ENCODE measurements at places on chromosomes 2 and 18.

DNA sequence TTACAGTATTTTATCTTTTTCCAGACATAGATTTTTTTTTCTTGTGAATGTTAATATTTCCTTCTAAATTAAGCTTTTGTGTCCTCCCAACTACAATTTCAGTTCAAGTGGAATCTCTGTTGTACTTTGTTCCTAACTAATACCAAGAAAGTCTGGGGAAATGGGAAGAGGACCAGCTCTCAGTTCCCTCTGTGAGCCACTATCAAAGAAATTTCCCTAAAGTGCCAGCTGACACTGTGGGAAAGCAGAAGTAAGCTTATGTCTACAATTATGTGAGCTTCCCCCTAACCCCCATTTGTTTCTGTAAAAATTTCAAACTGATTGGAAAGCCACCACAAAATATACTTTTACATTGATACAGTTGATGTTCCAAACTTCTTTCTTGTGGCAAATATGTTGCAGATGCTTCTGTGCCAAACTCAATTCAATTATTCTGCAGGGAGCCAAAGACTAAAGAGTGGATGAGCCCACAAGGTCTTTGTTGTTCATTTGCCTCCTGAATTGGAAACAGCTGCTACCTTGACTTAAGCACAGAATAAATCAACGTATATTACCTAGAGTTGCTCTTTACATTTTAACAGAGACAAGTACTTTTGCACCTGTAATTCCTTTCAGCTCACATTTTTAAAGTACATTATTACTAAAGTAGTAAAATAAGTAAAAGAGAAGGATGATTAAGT, 306.6 kb downstream of the PTH2R start:
- no peak for DNase-seq

DNA sequence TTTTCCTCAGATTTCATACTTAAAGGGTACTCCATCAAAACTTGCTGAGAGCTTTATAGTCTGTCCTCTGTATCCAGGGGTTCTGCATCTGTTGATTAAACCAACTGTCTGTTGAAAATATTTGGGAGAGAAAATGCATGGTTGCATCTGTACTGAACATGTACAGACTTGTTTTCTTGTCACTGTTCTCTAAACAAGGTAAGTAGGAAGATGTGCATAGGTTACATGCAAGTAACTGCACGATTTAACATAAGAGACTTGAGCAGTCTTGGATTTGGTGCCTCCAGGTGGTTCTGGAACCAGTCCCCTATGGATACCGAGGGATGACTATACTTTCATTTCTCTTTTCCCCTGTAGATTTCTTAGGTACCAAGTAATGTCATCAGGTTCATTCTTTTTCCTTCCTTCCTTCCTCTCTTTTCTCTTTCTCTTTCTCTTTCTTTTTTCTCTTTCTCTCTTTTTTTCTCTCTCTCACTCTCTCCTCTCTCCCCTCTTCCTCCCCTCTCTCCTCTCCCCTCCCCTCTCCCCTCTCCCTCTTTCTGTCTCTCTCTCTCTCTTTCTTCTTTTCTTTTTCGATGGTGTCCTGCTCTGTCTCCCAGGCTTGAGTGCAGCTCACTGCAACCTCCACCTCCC, 23.2 kb downstream of the ADNP2 start:
- DNase-seq: no peak

DNA sequence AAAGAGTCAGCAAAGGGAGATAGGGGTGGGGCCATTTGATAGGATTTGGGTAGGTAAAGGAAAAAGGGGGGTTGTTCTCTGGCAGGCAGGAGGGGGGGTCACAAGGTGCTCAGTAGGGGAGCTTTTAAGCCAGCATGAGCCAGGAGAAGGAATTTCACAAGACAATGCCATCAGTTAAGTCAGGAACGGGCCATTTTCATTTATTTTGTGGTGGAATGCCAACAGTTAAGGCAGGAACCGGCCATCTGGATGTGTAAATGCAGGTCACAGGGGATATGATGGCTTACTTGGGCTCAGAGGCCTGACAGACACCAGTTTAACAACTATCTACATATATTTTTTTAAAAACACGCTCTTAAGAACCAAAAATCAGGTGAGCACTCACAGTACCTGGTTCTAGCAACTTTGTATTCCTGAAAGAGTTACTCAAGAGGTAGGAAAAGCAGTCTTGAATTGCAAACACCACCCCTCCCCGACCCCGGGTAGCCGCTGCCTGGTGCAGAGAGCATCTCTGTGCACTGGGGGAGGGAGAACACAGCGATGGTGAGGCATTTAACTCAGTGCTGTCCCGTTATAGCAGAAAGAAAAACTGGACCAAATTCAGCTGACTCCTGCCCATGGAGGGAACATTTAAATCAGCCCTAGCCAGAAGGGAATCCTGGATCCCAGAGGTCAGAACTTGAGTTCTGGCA, 414.5 kb upstream of the KLHL29 start:
- no peak for DNase-seq

DNA sequence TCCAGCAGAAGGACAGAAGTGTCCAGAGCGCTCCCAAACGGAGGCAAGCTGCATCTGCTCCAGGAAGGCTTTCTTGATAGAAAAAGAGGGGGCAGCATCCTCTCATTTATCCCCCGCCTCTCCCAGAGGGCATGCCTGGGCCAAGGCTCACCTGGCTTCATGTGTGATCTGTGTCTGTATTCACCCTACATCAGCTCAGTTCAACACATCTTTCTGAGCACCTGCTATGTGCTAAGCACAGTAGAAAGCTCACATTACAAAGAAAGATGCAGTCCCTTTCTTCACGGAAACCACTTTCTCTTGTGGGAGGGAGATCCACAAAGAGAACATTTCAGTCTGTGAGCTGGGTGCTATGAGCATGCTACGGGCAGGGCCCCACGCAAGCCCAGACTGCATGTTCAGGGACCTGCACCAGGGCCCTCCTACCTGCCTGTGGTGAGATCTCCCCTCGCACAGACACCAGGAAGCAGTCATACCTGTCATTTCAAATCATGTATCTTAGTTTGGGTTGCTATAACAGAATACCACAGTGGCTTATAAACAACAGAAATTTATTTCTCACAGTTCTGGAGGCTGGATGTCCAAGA, 90.7 kb downstream of the PDCL3 start:
- no peak for DNase-seq

DNA sequence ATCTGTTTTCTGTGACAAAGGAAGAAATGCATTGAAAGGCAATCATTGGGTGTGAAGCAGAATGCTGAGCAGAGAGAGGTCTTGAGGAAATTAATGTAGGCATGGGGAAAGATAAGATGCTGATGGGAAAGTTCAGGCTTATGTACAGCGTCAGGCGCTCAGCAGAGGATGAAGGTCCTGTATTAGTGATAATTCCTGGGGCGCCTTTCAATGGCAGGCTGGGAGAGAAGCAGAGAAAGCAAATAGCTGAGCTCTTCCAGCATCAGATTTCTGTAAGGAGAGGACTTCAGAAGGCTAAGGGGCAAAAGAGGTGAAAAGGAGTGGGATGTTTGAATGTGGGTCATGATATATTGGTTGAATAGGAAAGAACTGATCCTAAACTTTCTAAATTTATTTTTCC, 129.8 kb downstream of the HNMT start:
- no peak for DNase-seq

DNA sequence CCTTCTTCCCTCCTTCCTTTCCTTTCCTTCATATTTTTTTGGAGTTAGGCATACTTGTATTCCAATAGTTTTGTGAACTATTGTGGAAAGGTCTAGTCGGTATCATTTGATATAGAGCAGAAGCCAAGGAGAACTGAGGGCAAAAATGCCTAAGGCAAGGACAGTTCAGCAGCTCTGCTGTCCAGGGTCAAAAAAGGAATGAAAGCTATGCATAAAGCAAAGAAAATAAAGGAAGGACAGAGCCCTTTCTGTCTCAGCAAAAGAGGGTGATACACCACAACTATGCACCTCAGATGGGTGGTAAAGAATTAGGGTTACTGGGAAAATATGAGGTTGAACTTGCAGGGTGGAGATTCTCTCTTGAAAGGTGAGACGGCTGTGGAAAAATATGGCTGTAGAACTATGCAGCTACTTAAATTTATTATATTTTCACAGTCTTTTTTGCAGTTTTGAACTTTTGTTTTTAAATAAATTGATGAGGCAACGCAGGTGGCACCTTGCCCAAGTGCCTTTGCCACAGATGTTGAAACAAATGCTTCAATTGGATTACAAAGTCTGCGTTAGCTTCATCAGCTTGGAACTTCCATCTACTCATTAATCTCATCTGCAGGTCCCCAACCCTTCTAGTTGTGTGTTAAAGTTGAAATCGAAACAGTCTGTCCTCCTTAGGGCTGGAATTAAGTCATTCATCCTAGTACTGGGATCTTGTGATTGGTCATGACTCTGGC, 20.8 kb downstream of the LHCGR start:
- peak; percentile 34 for DNase-seq

- DNase-seq: no peak
Observed at GRCh38 chr2:61620244-61621159, 82.3 kb upstream of the XPO1 start.

GRCh38 chr2:123688231-123688940, 336.7 kb upstream of the CNTNAP5 start:
- DNase-seq: no peak

GRCh38 chr2:161625996-161626395, 1.8 kb downstream of the SLC4A10 start:
- no peak for DNase-seq

- no peak for DNase-seq
Observed at GRCh38 chr18:74396171-74397169, 60.6 kb downstream of the DIPK1C start.

- no peak for DNase-seq
Observed at GRCh38 chr2:197399887-197400540, 34.8 kb downstream of the SF3B1 start.

- DNase-seq: no peak
Observed at GRCh38 chr2:120489023-120489422, 143.1 kb downstream of the INHBB start.

- no peak for DNase-seq
Observed at GRCh38 chr2:145284551-145284950, 764.6 kb upstream of the ZEB2 start.

DNA sequence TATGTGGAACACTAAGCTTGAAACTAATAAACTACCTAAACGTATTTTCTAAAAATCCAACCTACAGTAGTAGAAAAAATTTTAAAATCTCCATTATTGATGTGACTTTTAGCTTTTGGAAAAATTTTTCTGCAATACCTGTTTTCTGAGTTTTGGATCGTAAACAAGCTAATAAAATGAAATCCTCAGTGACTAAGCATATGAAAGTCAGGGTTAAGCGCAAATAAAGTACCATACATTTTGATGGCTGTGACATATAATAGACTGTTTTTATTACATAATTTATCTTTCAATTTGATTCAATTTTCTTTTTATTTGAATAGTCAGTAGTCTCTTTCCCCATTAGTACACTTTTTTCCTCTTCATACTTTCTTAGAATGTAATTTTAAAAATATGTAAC, 683.6 kb downstream of the NUP35 start:
- no peak for DNase-seq

DNA sequence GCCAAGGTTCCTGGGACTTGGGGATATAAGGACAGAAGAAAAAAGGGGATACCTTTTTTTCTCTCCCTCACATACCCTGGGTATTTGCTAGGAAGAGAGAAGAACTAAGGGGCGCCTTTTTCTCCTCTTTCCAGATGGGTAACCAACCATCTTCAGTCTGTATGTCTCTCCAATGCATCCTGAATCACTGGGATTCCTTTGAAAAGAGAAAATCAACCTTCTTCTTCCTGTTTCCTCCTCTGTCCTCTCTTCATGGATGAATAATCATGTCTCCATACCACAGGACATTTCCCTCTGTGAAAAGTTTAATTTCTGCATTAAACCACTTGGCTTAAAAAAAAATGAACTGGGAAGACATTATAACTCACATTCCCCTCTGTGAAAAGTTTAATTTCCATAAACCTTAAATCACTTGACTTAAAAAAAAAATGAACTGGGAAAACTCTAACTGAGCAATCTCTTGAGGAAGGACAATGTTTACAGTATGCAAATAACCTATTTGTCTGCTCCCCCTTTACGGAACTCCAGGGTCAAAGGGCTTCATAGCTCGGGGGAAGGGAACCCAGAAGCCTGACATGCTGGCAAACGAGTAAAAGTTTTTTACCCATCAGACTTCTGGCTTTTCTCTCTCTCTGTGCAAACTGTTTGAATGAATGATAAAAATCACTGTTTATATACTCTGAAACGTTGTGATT, 56.7 kb upstream of the FAM98A start:
- DNase-seq: no peak

- DNase-seq: no peak
Observed at GRCh38 chr2:719734-720133, 42.5 kb upstream of the TMEM18 start.

GRCh38 chr2:58762176-58762781, 521.2 kb upstream of the FANCL start:
- peak; percentile 6 for DNase-seq

DNA sequence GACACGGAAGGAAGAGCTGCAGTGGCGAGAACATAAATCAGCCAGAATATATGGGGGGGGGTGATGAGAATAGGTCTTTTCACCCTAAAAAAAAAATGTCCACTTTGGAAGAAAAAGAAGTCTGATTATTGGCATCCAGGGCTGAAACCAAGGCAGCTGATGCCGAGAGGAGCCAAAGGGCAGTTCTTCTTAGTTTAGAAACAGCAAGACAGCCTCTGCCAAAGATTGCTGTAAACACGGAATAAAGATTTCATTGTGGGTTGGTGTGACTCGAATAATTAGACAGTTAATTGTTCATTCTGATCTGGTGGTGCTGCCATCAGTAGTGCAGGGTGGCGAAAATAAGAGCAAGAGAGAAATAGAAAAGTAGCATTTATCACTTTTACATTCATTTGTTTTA, 3.5 kb downstream of the CDH20 start:
- no peak for DNase-seq

GRCh38 chr18:48454261-48454757, 45.1 kb upstream of the ZBTB7C start:
- no peak for DNase-seq

GRCh38 chr2:240818293-240819125, 1.5 kb downstream of the KIF1A start:
- no peak for DNase-seq

DNA sequence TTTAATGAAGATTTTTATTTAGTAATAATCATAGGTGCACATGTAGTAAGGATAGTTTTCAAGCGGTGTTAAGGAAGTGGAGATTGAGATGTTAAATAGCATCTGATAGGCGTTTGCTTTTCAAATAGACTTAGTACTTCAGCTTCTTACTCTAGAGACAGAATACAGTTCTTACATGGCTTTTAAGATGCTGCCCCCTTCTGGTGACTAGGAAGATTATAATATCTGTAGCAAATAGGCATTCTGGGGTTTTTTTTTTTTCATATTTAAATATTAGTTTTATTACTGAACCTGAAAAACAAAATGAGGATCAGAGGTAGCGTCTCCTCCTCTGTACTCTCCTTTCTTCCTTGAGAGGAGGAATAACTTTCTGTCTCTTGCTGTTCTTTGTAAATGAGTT, 100.2 kb downstream of the AGAP1 start:
- no peak for DNase-seq

- DNase-seq: no peak
Observed at GRCh38 chr2:2269426-2269825, 61.6 kb downstream of the MYT1L start.

DNA sequence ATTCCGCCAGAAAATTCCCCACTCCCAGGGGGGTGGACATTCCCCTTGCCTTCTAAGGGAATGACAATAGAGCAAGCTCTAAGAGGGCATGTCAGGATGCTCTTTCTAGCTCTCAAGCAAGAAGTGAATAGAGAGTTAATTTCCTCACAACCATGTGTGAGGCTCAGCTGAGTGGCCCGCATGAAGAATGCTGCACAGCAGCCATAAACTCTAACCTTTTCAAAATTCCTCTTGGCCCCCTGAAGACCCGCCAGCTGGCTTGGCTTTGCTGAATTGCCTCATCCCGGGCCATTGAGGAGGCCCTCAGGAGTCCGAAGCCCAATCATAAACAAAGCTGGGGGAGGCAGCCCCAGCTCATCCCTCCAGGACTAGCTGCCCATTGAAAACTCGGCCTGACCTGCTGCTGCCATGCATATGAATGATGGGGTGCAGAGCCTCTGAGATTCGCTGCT, 38.2 kb downstream of the NRP2 start:
- no peak for DNase-seq

Data from tibial nerve (tissue), 4 donors.